C1 segment of cervical spinal cord (tissue), 14 donors: ENCODE measurements at places on chromosomes 13 and 19.

DNA sequence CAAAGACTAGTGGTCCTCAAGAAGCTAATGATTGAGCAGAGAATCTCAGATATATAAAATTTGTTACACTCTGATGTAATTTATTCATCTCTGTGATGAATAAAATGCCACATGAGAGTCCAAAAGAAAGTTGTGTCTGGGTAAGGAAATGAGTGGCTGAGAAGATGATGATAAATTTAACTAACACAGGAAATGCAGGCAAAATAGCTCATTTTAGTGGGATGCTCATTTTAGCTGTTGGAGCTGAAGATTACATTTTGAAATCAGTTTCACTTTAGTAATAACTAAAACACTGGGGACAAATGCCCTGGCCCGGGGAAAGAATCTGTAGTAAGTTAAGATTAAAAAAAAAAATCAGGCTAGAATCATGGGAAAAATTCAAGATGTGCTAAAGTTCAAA lies 35.2 kb downstream of the SPRY2 start:
- no peak for DNase-seq

DNA sequence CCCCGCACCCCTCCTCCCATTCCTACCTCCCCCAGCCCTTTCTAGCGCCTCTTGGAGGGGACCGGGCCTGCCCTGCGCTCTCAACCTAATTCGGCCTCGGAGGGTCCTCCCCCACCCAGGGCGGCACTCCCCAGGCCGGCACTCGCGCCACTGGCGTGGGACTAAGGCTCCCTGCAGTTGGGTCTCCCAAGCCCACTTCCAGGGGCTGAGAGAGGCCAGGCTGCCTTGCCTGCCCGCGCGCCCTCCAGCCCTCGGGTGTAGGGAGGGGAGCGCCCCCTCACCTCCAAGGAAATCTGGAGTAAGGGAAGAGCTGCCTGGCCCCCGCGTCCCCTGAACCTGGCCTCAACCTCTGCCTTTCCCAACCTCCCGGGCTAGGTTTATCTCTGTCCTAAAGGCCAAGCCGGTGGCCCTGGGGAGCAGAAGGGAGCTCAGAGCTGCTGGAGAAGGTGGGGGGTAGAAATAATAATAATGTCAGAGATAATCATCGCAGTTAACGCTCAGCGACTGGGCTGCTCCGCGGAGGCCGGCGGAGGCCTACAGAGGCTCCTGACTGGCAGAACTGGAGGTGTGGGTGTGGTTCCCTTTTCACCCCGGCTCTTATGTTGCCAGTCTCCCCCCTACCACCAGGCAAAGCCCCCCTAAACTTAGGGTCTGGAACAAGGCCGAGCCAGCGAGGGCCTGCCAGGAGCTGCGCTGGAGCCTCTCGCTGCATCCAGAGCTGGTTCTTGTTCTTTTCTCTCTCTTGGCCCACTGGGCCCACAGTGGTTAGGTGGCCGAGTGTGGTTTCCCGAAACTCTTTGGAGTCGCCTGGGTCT lies 9.6 kb downstream of the ZIC2 start:
- no peak for DNase-seq

- DNase-seq = no peak
These were observed 6.2 kb upstream of the PRKCG start for GRCh38 chr19:53875602-53876325.

DNA sequence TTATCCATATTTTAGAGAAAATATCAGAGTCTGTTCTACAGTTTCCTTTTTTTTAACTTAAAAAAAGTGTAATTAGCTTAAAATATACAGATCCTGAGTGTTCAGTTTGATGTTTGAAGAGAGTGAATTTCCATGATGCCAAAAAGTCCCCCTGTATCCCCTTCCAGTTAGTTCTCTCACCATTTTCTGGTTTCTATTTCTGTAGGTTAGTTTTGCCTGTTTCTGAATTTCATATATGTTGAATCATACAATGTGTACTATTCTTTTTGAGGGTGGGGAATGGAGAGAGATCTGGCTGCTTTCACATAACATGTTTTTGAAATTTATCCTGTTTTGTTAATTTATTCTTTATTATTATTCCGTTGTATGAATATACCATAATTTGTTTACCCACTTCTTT lies 95.9 kb downstream of the PDS5B start:
- no peak for DNase-seq

GRCh38 chr19:32222556-32222955 lies 122.9 kb upstream of the ZNF507 start:
- DNase-seq = no peak

- peak; percentile 20 for DNase-seq
These were observed 92.4 kb downstream of the STK24 start for GRCh38 chr13:98484289-98485219.

GRCh38 chr13:81637457-81637856 lies 1296.5 kb upstream of the SPRY2 start:
- DNase-seq = no peak

DNA sequence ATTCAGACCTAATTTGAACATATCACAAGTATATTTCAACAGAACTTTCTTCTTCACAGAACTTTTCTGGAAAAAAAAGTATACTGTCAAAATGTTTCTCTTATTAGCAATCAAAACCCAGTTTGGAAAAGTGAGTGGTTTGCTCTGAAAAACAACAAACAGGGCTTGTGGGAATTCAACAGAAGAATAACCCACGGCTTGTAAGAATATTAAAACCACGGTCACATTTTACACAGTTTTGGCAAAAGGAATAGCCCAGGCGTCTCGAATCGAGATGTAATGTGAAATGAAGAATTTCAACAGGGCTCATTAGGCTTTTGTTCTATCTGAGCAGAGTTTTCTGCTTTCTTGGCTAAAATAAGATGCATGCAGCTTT lies 70.7 kb downstream of the COL4A2 start:
- DNase-seq = no peak
